NCI-H446 (cell line): ENCODE measurements at places on chromosomes 1 and 21.

DNA sequence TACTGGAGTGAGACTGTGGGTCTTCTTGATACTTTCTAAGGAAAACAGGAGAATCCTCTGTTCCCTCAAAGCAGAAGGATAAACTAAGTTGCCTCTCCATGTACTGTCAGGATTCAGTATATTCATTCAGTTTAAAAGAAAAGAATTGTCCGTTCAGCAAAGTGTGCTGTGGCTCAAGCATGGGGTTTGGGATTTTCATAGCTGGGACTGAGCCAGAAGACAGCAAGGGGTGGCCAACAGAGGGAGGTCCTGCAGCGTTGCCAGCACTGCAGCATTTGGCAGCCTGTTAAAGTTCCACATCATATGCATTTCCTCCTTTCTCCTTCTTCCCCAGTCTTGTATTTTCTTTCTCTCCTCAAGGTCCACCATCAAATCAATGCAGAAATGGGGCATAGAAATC lies 75.1 kb downstream of the DTL start:
- peak; percentile 85 for DNase-seq

- no peak for DNase-seq
These were observed 14.0 kb upstream of the SYNC start for GRCh38 chr1:32716312-32717148.

GRCh38 chr1:241432241-241432640 lies 75.2 kb upstream of the RGS7 start:
- no peak for DNase-seq

GRCh38 chr1:41322101-41322661 lies 39.1 kb upstream of the FOXO6 start:
- no peak for DNase-seq

DNA sequence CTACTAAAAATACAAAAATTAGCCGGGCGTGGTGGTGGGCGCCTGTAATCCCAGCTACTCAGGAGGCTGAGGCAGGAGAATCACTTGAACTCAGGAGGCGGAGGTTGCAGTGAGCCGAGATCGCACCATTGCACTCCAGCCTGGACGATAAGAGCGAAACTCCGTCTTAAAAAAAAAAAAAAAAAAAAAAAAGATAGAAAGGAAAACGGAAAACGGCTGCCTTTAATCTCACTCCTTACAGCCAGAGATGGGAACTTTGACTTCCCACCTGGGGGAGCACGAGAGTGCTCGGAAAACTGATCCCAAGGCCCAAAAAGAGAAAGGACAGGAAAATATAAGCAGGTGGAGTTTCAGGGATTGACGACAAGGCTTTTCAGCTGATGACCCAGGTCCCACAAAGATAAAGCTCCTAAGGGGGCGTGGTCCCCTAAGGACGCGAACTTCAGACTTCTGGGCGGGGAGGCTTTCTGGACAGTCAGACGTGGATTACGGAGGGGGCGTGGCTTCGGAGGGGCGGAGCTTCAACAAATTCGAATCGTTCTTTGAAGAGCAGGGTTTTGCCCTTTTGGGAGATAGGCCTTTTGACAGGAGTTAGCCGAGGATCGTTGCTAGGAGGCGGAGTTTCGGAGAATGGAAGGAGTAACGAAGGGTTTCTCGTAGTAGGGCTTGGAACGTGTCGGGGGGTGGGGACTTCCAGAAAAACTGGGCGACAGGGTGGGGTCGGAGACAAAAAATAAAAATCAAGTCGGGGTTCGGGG lies 958 bp upstream of the CKS1B start:
- peak; percentile 94 for DNase-seq

- DNase-seq: no peak
These were observed 4.5 kb downstream of the CFHR3 start for GRCh38 chr1:196779093-196779492.

DNA sequence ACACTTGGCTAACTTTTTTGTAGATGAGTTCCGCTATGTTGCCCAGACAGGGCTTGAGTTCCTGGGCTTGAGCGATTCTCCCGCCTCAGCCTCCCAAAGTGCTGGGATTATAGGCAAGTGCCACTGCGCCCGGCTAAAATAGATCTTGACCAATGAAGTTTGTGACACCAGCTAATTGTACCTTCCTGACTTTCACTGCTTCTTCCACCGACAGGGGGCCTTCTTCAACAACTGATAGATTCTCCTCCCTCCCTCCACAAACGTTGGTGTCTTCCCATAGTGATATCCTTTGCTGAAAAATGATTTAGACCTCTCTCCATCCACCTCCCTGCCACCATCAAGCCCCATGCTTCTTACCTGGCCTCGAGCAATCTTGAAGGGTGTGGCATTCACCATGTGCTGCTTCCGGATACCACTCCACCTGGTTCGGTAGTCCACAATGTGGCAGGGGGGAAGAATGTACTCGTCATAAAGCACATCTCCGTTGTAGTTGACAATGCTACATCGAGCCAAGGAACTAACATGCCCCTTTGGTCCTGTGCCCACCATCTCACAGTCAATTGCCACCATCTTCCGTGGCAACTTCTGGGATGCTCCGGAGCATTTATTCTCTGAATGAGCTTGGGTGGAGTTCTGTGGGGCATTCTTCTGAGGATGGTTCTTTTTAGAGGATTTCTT lies 1.6 kb upstream of the METTL25B start:
- peak; percentile 60 for DNase-seq

DNA sequence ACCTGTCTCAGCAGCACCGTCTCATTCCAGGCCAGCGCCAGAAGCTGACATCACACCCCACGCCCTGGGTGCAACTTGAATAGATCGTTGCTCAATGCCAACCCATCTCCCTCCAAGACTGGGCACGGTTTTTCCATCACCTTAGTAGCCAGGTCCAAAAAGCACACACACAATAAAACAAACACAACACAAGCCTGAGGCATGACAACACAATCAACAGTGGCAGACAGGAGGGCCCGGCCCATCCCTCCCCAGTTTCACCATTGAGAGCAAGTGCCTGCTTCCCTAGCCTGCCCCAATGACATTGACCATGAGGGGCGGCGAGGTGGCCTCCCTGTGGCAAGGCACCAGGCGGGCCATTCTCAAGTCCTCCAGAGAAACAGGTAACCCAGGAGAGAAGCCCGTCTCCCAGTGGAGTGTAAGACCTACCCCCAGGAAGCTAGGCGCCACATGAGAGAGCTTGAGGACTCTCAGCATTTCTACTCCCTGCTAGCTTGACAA lies 2.7 kb downstream of the IFFO2 start:
- no peak for DNase-seq

DNA sequence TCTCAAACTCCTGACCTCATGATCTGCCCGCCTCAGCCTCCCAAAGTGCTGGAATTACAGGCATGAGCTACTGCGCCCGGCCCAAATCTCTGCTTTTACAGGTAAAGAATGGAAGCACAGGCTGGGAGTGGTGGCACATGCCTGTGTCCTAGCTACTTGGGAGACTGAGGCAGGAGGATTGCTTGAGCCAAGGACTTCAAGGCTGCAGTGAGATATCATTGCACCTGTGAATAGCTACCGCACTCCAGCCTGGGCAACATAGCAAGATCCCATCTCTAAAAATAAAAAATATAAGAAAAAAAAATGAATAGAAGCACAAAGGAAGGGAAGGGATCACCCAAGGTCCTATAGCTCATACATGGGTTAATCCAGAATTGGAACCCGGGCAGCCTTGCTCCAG lies 15.0 kb downstream of the ALPL start:
- DNase-seq: no peak

DNA sequence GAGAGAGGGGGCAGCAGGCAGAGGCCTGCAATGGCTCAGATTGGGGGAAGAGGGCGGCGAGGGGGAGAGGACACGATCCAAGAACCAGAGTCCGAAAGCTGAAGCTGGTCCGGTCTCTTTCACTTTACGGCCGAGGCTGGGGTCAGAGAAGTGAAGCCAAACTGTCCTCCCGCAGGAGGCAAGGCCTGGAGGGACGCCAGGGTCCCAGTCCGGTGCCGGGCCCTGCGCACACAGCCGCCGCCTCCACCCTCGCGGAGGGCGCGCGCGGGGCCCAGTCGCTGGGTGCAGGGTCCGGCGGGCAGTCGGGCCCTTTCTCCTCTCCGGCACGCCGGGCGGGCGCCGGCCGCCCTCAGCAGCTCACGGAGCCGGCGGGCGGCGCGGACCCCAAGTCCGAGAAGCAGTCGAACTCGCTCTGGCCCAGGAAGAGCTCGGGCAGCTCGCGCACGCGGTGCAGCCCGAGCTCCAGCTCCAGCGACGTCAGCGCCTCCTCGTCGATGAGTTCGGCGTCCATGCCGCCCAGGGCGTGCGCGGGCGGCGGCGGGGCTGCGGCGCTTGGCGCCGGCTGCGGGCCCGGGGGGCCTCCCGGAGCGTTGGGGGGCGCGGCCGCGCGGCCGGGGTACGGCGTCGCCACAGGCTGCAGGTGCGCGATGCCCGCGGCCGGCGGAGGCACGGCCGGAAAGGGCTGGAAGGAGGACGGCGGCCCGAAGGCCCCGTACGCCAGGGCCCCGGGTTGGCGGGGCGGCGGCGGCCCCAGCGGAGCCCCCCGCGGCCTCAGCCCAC lies 749 bp downstream of the CITED4 start:
- no peak for DNase-seq

- DNase-seq: no peak
These were observed 118.2 kb downstream of the OSBPL9 start for GRCh38 chr1:51734896-51735745.

GRCh38 chr1:180909005-180909414 lies 3.7 kb upstream of the KIAA1614 start:
- DNase-seq: no peak

- DNase-seq: no peak
These were observed 59.4 kb downstream of the RUNX3 start for GRCh38 chr1:24870551-24871195.

GRCh38 chr1:32736812-32737791 lies 34.5 kb upstream of the SYNC start:
- no peak for DNase-seq

DNA sequence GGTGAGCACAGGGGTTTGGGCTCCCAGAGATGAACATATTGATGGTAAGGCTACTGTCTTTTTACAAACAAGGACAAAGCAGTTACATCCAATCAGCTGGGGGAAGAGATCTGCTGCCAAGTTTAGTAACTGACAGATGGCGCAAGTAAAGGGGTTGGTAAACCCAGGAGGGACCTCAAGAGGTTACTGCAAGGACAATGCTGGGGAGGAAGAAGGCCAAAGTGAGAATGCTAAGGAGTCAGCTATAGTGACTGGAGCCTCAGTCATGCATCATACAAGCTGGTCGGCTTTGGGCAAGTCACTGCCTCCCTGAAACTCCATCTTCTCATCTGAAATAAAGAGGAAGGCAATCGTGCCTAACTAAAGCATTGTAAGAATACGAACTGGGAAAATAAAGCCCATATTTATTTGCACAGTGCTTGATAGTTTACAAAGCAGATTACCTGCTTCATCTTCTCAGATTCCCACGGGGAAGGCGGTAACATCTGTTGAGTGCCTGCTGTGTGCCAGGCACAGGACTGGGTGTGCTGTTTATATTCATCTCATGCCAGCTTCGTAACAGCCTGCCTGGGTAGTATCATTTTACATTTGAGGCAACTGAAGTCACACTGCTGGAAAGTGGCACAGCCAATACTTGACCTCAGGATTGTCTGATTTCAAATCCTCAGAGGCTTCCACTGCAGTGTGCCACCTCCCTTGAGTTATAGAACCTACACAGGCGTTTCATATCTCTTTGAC lies 114.8 kb downstream of the BEND5 start:
- peak; percentile 44 for DNase-seq

DNA sequence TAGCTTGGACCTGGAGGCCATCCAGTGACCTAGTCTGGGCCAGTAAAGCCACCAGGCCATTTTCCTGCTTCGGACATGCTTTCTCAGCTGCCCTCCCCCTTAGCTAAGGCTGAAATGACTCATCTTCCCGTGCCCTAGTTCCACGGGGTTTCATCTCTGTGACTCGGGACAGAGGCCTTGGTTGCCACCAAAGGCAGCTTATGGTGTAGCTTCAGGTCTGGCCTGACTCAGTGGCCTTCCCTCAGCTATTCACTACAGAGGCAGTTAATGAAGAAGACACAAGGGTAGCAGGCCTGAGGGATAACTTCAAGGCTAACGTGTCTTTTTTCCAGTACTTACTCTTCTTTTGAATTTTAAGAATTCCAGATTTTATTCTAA lies 82.4 kb downstream of the PBX1 start:
- no peak for DNase-seq

- DNase-seq: no peak
These were observed 1707.7 kb downstream of the BRINP3 start for GRCh38 chr1:188769936-188770335.

DNA sequence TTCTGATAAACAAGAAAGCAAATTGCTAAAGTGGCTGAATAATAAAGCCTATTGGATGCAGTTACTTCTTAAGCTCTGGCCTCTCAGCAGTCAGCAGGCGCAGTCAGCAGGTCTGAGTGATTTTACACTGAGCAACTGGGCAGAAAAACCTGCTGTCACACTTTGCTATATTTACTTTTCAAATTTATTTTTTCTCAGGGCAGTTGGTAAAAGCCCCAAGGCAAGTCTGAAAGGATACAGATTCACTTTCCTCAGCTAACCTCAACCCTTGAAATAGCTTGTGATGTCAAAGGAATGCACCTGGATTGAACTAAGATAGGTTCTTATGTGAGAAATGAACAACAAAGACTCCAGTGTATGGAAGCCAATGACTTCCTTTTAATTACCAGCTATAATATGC lies 34.0 kb downstream of the ATP5PF start:
- DNase-seq: no peak

DNA sequence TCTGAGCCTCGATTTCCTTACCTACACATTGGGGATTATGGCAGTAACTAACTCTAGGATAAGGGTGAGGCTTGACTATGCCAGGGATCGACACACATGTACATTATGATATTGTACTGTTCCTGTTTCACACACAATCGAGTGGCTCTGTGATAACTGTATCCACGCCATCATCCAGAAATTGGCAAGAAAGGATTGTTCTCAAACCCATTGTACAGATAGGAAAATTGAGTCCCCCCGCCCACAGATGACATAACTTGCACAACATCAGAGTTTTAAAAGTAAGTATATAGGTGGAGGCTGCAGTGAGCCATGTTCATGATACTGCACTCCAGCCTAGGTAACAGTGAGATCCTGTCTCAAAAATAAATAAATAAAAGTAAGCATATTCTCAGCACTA lies 3.8 kb downstream of the KANK4 start:
- DNase-seq: no peak

DNA sequence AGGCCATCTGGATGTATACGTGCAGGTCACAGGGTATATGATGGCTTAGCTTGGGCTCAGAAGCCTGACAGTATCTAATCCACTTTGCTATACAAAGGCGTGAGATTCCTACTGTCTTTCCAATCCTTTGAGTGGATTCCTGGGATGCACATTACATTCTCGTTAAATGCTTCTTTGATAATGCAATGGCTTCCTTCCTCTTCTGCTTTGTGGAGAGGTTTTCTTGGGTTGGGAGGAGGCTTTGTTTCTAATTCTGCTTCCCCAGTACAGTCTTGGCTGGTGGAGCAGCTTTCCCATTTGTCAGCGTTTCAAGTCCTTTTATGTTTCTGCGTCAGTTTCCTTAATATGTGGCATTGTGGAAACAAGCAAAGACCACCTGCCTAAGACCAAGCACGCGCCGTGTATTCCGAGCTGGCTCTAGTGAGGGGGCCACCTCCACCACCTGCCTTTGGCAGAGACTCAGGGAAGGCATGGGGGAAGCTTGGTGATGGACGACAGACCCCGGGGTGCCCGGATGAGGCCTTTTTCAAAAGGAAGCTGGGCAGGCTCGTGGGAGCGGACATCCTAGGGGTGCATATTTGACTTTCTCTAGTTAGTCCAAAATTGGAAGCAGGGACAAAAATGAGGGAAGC lies 72.7 kb downstream of the WDR4 start:
- DNase-seq: no peak

GRCh38 chr21:43188592-43189210 lies 19.9 kb downstream of the CRYAA start:
- peak; percentile 96 for DNase-seq

GRCh38 chr1:7372477-7373120 lies 398.5 kb upstream of the VAMP3 start:
- DNase-seq: no peak
